ENCODE measurements at places on chromosomes 1 and 21. TPM values are rescaled to one million over a fixed set of nuclear protein-coding genes. Genes with fewer than 3 reads are reported as not detected.

- no peak for DNase-seq
Measured at GRCh38 chr1:42825036-42825851, 8.0 kb upstream of the SVBP start.

GRCh38 chr1:33743221-33743998 lies 120.5 kb upstream of the HMGB4 start:
- no peak for DNase-seq

Gene SRRM1
- total RNA-seq: 60.2 TPM

Gene SEC16B
- 9.6 TPM for total RNA-seq

DNA sequence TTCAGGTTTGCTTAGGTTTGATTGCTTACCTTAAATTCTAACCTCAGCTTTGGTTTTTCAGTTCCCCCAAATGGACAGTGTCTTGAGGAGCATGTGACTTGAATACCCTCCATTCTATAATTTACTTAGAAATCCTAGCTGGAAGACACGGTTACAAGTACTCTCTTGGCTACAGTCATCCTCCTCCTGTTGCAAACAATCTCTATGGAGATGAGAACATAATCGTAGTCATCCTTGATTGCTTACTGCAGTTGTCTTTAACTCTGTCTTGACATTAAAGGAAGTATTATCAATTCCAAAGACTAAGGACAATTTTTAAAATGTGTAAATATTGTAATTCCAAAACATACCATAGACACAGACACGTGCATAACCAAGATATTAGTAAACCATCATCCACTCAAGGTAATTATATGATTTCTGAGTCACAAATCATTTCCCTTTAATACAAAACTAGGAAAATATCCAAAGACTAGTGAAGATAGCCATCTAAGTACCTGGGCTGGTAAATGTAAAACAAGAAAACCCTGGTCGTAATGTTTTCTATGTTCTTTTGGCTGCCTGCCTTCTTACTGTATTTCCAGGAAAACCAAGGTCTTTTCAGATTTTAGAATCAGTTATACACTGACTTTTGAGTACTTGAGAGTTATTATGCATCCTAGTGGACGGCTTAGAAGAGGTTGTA lies 149.9 kb downstream of the CHRM3 start:
- peak; percentile 10 for DNase-seq

DNA sequence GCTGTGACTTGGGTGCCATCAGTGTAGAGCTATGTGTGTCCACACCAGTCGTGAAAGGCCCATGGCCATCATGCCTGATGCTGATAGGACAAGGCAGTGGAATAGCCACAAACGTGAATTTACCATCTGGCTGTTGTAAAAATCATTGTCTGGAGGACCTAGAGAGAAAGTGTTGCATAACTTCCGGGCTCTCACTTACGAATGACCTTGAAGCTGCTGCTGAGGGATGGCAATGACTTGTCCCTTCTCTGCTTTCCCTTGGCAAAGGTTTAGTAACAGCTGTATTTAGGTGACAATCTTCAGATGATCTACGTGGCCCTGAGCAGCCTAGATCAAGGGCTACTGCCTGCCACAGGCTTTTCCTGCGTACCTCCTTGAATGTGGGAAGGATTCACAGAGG lies 5.8 kb downstream of the ATP1B1 start:
- no peak for DNase-seq

DNA sequence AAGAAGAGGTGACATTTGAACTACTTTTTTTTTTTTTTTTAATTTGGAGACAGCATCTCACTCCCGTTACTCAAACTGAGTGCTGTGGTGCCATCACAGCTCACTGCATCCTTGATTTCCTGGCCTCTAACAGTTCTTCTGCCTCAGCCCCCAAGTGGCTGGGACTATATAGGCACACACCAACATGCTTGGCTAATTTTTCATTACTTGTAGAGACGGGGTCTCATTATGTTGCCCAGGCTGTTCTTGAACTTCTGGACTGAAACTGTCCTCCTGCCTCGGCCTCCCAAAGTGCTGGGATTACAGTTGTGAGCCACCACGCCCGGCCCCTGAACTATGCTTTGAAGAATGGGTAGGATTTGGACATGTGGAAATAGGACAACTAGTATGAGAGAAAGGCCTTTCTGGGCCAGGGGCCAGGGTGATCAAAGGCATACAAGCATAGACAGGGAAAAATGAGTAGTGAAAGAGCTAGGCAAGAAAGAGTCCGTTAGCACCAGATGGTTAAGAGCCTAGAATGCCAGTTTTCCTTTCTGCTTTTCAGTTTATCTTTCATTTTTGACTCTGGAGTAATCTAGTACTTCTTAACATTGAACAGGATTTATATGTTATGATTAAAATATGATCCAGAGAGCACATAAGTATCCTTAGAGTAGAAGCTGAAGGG lies 6.3 kb downstream of the RABGAP1L start:
- peak; percentile 9 for DNase-seq

DNA sequence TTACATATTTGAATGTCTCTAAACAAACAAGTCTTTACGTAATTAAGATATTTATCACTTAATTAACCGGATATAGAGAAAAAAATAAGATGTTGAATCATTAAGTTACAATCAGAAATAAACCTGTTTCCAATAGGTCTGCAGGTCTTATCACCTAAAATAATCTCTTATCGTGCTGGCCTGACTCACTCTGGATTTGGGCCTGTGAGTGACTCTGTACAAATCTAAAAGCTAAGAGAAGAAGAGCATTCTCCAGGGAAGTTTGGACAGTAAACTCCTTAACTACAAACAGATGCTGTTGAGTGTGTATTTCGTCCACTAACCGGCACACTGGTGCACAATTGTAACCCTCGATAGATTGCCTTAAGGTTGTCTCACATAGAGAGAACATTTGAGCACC lies 25.3 kb downstream of the CEP104 start:
- no peak for DNase-seq

GRCh38 chr1:242405947-242406346 lies 118.5 kb downstream of the PLD5 start:
- DNase-seq: no peak

DNA sequence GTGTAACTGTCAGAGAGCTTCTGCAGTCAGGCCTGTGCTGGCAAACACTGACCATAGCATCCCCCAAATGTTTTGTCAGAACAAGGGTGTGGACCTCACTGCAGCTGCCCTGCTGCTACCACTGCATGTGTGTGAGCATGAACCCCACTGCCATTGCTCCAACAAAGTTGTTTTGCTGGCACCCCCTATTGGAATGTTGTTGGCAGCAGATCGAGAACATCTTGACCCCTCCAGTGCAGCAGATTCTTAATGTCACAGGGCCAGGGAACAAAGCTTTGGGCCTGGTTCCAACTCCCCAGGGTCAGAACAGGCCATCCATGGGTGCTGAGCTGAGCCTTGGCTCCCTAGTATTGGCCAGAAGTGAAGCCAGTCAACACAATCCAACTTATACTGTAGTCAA lies 1537.4 kb downstream of the NCAM2 start:
- DNase-seq: no peak

Gene PDPN
- 10.5 TPM for total RNA-seq

- DNase-seq: no peak
Measured at GRCh38 chr1:159083013-159083412, 6.4 kb upstream of the AIM2 start.

All from tongue (tissue), 3 donors.